ENCODE measurements at places on chromosomes 12 and 14.

- DNase-seq, result no peak
Observed at GRCh38 chr12:52600475-52600874, 788 bp downstream of the KRT72 start.

DNA sequence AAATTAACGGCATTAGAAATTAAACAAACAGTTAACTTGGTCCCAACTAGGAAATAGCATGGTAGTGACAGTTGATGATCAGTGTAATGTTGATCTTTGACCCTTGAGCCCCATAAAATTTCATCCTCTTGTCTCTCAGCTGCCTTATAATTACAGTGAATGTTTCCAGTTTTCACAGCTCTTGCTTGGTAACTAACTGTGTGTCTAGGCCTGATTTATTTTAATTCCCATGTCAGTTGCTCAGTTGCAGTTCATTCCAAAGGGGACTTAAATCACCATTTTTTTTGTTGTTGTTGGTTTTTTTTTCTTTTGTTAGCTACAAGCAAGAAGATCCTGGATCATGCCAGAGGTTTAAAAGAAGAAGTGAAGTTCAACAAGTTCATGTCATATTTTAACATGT is 1883.7 kb upstream of the FLRT2 start:
- no peak for DNase-seq

- no peak for DNase-seq
Observed at GRCh38 chr12:11026118-11026517, 3.7 kb upstream of the TAS2R19 start.

DNA sequence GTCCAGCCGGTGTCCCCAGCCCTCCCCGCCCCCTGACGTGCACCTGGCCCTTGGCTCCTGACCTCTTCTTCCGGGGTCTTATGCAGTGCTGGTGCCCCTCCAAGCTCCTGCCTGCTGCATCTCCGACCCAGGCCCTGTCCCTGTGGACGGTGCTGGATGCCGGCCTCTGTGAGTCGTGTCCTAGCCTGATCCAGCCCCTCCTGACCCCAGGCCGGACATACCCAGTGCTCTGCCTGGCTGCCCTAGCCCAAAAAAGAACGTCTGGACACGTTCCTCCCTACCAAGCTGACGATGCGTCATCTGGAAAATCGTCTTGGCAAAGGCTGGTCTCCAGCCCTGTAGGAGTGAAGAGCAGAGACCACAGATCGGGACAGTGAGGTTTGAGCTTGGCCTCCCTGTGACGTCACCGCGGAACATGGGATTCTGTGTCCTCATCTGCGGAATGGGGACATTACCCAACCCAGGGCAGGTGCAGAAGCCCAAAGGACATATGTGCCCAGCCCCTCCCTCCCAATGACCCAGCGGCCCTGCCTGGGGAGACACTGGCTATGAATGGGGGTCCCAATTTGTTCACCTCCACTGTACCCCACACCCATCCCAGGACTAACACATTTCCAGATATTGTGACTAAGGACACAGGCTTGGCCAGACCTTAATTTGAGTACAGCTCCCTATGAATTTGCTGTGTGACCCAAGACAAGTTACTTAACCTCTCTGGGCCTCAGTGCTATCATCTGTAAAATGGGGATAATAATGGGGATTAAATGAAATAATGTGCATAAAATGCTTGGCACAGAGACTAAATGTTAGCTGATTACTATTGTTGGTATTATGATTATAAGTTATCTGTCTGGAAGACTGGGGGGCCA is 51.0 kb upstream of the BCL11B start:
- no peak for DNase-seq

- no peak for DNase-seq
Observed at GRCh38 chr14:32375663-32376062, 46.6 kb downstream of the AKAP6 start.

Data from T-helper 22 cell (primary cell).